Right atrium auricular region (tissue), 2 donors: ENCODE measurements at places on chromosomes 1 and 21. TPM values are rescaled to one million over a fixed set of nuclear protein-coding genes. Genes with fewer than 3 reads are reported as not detected.
A peak's percentile ranks its signal among the peaks of the same experiment; 100 is the strongest.

GRCh38 chr1:243378669-243379068 is 122.8 kb downstream of the SDCCAG8 start:
- no peak for DNase-seq

DNA sequence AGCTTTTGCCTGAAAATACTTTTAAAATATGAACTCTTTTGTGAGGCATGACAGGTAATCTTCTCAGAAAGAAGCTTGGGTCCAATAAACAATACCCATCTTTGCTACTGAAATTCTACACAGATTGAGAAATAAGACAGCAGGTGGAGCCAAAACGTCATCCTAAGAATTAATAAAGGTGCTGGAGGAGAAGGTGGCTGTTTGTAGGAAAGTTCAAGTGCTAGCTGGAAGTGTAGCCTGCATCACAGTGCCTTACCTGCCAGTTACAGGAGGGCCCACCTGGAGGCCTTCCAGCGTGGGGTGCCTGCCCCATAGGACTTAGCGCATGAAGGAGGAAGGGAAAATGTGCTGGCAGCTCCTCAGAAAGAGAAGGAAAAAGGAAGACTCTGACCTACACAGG is 93.7 kb downstream of the TTC3 start:
- DNase-seq, result no peak

DNA sequence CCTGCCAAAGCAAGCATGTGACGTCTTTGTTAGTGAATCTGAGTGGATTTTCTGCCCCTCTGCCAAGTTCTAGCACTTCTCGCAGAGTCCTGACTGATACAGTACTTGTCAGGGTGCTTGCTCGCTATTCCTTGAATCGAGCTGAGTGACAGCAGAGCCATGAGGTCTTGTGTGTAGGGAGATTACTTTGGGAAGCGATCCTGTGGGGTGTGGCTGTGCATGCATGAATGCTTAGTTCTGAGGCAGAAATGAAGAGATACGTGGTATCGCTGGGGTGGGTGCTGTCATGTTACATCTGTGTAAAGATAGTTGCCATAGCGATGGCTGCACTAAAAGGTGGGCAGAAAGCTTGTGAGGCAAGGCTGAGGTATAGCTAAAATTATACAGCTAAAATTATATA is 19.3 kb upstream of the DNAJC28 start:
- DNase-seq, result no peak

GRCh38 chr1:79667848-79668696 is 661.5 kb upstream of the ADGRL4 start:
- no peak for DNase-seq

- DNase-seq, result no peak
Measured at GRCh38 chr1:216750031-216750627, 26.9 kb upstream of the ESRRG start.

- no peak for DNase-seq
Measured at GRCh38 chr1:65527190-65527589, 106.7 kb downstream of the LEPR start.

GRCh38 chr1:235683653-235684052 is 34.1 kb upstream of the GNG4 start:
- no peak for DNase-seq

GRCh38 chr1:22780696-22781095 is 70.1 kb downstream of the EPHB2 start:
- no peak for DNase-seq

DNA sequence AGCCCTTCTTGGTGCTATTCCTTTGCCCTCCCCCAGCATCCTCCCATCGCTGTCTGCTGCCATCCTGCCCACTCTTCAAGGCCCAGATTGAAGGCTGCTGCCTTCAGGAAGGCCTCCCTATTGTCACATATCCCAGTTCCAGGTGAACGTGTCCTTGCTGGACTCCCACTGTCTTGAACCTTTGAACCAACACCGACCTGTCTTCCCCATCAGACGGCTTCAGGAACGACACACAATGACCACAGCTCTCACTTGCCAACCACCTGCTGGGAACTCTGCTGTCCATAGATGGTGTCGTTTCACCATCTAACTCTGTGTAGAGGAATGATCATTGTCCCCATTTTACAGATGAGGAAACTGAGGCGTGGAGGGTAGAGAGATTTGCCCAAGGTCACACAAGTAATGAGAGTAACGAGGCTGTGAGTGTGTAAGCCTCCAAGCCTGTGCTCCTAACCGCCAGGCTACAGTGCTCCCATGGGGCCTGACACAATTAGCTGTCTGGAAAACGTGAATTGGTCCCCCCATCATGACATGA is 9.9 kb upstream of the PLEKHG5 start:
- no peak for DNase-seq

DNA sequence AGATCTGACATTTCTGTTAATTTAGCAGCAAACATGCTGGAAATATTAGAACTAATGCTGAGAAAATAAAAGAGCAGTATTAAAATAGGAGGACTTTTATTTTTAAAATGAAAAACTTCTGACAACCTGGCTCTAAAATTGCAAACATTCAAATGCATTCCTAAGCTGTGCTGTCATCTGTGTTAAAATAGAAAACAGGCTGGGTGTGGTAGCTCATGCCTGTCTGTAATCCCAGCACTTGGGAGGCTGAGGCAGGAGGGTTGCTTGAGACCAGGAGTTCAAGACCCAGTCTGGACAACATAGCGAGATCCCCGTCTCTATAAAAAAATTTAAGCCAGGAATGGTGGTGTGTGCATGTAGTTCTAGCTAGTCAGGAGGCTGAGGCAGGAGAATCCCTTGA is 44.6 kb downstream of the MIGA1 start:
- no peak for DNase-seq

GRCh38 chr1:231982871-231983587 is 356.4 kb downstream of the DISC1 start:
- no peak for DNase-seq

GRCh38 chr1:209633335-209633997 is 18.8 kb downstream of the LAMB3 start:
- DNase-seq, result no peak

DNA sequence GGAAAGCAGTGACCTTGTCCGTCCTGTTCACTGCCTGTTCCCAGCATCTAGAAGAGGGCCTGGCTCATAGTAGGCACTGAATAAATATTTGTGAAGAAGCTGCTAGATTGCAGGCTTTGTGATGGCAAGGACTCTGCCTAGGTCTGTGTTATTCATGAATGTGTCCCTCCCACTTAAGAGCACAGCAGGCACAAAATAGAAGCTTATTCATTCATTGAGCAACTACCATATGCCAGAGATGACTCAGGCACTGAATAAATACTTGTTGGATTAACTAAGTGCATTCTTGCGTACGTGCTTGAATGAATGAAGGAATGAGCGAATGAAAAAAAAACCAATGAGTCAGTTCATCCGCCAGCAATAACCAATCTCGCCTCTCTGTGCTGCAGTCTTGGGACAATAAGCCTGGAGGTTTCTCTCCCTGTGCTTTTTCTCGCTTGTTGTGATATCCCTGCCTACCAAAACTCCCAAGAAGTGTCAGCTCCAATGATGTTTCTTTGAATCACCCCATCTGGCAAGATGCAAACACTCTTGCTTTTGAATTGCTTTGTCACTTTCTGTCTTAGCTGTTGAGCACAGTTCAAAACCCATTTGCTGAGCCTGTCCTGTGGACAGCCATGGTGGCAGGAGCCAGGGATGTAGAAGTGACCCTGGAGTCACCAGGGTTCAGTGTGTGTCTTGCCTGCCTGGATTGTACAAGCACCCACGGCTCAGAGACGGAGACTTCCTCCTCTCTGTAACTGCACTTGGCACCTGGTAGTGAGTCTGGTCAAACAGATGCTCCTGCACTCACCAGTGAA is 143.9 kb downstream of the KAZN start:
- peak; percentile 59 for DNase-seq

DNA sequence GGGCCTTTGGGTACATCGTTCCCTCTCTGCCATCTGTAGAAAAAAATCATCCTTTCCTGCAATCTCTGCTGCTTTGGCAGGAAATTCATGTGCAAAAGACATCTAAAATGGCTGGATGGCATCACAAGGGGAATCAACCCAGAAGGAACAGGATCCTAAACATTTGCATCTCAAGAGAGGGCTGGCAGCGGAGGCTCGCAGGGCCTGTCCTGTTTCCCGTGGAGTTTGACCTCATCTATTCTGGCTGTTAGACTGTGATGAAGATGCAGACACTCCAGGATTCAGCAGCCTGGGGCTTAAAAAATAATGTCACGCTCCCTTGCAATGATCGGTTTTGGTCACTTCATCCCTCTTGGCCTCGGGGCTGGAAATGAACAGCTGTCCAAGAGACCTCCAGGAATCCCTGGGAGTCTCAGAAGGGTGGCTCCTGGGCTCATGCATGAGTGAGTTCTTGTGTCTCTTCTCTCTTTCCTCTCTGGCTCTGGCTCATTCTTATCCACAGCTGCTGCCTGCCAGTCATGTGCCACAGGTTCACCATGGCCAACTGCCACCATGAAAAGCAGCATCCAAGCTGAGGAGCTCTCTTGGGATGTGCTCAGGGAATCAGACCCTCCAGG is 16.1 kb upstream of the PCP4 start:
- DNase-seq, result no peak

DNA sequence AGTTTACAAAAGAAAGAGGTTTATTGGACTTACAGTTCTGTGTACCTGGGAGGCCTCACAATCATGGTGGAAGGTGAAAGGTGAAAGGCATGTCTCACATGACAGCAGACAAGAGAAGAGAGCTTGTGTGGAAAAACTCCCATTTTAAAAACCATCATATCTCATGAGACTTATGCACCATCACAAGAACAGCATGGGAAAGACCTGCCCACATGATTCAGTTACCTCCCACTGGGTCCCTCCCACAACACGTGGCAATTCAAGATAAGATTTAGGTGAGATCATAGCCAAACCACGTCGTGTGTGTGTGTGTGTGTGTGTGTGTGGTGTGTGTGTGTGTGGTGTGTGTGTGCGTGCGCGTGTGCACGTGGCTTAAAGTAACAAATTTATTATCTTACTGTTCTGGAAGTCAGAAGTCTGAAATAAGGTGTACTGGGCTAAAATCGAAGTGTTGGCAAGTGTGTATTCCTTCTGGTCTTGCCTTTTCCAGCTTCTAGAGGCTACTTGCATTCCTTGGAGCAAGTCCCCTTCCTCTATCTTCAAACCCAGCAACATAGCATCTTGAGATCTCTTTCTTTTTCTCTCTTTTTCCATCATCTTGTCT is 48.1 kb upstream of the MPC2 start:
- no peak for DNase-seq

DNA sequence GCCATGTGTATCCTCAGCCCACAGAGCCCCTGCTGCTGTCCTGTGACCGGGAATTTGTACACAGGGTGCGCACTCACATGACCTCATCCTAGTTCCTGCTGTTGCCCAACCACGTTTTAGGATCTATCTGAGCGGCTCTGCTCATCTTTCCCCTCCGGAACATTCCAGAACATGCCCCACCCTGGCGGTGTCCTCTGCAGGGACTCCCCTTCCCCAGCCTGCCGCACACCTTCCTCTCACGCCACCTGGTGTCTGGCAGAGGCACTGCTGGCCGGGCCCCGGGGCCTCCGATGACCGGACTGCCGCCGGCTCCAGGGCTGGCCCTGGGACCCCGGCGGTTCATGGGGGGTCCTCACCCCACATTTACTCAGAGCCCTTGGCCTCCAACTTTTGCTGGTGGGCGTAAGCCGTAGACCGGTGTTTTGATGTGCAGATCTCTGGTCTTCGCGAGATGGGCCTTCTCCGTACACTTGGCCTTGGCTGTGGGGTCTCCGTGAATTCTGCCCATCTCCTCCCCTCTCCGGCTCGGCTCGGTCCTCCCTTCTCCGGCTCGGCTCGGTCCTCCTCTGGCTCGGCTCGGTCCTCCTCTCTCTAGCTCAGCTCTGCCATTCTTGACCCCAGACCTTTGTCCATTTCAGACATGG is 29.5 kb downstream of the ARHGEF16 start:
- DNase-seq, result no peak

DNA sequence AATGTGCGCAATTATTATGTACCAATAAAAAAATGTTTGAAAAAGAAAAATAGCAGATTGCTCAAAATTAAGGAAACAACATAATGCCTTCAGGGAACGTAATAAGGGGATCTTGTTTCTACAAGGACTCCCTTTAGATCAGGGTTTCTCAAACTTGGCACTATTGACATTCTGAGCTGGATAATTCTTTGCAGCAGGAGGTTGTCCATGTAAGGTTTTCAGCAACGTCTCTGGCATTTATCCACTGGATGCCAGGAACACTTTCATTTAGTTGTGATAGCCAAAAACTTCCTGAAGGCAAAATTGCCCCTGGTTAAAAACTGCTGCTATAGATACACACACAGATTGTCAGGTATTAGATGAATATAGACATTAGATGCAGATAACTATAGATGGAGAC is 666.7 kb upstream of the ADAMTS5 start:
- DNase-seq, result no peak

- no peak for DNase-seq
Measured at GRCh38 chr1:67299296-67299695, 8.4 kb upstream of the IL12RB2 start.

- no peak for DNase-seq
Measured at GRCh38 chr1:246428542-246429308, 78.4 kb downstream of the SMYD3 start.

DNA sequence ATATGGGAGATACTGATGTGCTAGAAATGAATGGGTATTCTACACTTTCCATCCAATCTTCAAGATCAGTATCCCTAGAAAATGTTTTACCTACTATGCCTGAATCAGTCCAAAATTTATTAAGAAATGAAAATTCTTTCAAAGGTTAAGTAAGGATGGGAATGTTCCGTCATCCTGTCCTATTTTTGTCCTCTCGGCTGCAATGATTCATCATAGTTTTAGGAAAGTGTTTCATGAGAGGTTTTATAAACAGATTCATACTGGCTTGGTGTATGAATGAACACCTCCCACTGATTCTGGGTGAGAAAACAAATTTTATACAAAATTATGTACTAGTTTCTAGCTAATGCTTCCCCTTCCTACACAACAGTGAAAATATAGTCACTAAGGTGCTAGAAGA is 504.6 kb upstream of the NR5A2 start:
- DNase-seq, result no peak

- peak; percentile 61 for DNase-seq
Measured at GRCh38 chr21:45291613-45292398, 4.1 kb upstream of the POFUT2 start.

DNA sequence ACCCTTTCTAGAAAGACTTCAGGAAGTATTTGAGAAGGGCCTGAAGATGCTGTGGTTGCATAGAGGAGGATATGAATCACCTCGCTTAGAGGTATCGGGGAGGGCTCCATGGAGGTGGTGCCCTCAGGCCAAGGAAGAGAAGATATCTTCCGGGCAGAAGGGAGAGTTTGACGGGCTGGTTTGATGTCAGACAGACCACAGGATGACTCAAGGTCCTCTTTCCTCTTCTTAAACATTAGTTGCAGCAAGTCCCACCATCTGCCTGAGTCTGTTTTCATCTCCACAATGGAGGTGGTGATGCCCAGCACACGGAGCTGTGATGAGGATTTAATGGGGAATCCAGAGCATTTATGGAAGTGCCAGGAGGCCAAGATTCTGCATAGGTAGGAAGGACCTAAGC is 25.1 kb upstream of the RUNX3 start:
- no peak for DNase-seq

GRCh38 chr1:153929981-153930948 is 7.5 kb upstream of the GATAD2B start:
- DNase-seq, result no peak

Gene GPR25
- not detected for total RNA-seq

Gene FAM110D
- total RNA-seq, result 3.8 TPM

Gene LCE2C
- not detected for total RNA-seq

Gene DUSP10
- 6.4 TPM for total RNA-seq

Gene CBS
- 9.3 TPM for total RNA-seq

Gene LDLRAD1
- not detected for total RNA-seq
